GM23248 (cell line): ENCODE measurements at places on chromosomes 7 and 10. TPM values are rescaled to one million over a fixed set of nuclear protein-coding genes. Genes with fewer than 3 reads are reported as not detected.

GRCh38 chr7:103149808-103150180 lies 895 bp upstream of the NAPEPLD start:
- no peak for DNase-seq

GRCh38 chr7:46929359-46929758 lies 652.6 kb downstream of the TNS3 start:
- DNase-seq = no peak

- DNase-seq = no peak
Observed at GRCh38 chr7:33669251-33669670, 236.1 kb upstream of the BMPER start.

GRCh38 chr7:36809086-36809485 lies 84.8 kb upstream of the AOAH start:
- DNase-seq = no peak

GRCh38 chr10:124106241-124106879 lies 13.0 kb upstream of the CHST15 start:
- DNase-seq = peak; percentile 71

- DNase-seq = peak; percentile 72
Observed at GRCh38 chr10:132392811-132393694, 3.9 kb upstream of the PWWP2B start.

- no peak for DNase-seq
Observed at GRCh38 chr7:131000389-131000788, 266.4 kb upstream of the KLF14 start.

DNA sequence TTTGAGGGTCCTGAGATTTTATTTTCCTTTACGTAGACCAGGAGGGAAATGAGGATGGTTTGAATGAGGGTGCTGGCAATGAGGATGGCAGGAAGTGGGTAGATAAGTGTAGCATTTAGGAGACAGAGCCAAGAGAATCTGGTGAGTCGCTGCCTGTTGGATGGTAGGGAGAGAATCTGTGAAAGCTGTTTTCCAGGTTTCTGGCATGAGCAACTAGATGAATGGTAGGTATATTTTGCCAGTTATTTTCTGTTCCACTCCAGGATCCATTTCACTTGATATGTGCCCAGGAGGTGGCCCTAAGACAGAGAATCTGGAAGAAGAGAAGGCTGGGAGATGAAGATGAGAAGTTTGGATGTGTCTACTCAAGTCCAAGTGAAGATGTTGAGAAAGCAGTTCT lies 63.3 kb upstream of the VIPR2 start:
- no peak for DNase-seq

DNA sequence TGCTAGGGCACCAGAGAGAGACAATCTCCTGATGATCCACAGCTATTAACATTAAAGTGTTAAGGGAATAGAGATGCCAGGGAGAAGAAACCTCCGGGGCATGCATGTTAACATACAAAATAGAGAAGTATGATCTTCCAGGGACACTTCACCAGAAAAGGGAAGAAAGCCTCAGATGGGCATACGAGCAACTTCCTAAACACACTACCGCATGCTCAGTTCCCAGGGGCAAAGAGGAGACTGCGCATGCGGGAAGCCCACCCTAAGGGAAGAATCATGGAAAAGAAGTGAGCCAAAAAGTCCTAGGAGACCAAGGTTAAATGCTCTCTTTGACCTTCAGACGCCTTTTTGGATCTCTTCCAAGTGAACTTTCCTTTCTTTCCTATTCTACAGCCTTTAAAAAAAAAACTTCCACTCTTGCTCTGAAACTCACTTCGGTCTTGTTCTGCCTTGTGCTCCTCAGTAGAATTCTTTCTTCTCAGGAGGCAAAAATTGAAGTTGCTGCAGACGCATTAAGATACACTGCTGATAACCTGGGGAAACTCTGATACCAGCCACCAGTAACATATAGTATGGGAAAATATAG lies 1211.3 kb downstream of the REEP3 start:
- no peak for DNase-seq

DNA sequence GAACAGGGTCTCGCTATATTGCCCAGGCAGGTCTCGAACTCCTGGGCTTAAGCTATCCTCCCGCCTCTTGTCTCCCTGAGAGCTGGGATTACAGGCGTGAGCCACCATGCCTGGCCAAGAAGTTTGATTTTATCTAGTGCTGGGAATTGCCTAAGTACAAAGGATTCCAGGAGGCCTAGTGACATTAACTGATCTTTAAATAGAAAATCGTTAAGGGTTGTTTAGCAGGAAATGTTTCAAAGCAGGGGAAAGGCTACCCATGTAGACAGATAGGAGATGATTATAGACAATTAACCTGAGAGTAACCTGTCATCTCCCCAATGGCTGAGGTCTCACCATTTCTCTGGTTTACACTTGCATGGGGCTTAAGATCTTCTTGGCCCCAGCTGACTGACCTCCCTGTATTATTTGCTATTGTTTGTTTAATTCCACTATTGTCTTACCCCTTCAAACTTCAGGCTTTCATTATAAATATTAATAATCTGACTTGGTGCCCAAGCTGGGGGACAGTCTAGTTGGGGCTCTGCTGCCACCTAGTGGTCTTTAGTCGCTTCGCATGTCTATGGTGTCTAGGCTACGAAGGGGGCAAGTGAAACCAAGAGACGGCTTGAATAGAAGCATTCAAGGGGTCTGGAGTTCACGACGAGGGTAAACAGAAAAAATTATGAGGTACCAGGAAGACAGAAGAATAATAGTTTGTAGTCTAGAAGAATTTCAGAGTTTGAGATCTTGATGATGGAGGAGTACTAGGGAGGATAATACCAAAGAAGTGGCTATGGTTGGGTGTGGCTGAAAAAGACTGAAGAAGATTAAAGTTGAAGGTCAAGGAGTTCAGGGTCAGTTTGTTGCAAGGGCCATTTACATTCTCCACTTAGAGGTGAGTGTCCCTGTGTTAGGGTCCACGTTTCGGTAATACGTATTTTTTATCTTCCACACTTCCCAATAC lies 40.4 kb upstream of the BPGM start:
- DNase-seq = peak; percentile 74

DNA sequence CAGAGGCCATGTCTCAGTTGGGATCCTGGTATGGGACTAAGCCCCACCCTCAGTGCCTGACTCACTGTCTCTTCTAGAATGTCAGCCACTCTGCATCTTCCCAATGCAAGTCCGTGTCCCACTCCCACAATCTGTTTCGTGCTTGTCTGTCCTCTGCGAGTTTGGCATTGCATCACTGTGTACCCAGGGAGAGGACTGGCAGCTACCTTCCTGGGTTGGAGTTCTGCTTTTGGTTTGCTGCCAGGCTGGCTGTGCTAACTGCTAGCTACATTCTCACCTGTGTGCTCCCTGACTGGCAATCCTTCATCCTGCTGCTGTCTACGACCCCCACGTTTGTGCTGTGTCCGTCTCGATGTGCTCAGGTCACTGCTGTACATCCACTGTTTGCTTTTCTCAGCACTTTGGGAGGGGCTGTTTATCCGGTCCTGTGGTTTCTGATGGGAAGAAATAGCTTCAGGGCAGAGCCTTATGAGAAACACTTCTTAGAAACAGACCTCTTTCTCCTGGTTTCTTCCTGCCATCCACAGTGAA lies 56.0 kb upstream of the GLI3 start:
- peak; percentile 3 for DNase-seq

DNA sequence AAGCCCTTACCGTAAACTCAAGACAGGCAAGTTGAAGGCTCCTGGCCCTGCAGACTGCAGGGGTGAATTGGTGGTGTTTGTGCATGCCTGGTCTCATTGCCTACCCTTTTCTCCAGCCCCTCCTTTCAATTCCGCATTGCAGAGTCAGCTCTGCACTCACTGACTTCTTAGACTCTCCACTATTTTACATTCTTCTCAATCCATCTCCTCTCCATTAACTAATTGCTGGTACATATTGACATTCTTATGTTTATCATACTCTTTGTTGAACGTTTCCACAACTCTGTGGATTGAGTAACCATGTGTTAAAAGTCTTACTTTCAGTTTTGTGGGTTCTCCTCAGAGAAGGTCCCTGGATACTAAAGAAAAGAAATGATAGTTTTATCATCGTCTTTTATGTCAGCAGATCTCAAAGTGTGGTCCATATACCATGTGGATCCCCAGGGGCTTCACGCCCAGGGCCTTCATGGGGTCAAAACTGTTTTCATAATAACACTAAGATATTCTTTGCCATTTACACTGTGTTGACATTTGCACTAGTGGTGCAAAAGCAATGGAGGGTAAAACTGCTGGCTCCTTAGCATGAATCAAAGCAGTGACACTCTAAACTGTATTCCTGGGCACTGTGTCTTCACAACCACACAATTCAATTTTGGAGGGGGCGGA lies 135.4 kb upstream of the FZD1 start:
- DNase-seq = no peak

- DNase-seq = no peak
Observed at GRCh38 chr10:80585812-80586211, 48.1 kb downstream of the SH2D4B start.

DNA sequence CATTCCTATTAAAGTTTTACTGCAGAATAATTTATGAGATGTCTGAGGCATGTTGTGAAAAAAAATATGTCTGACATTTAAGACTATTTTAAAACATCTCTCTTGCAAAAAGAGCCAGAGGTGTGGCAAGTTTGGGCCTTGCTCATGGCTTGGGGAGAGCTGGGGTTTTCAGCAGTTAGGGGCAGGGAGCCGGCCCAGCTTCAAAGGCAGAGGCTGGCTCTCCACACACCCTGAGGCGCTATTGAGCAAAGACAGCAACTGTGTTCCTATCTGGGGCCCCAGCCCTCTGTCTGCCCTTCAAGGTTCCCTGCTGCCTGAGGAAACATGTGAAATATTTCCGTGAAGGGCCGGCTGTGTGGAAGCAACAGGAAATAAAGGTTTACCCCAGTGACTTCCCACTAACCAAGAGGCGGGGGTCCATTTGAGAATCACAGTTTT lies 94.0 kb downstream of the SORBS1 start:
- peak; percentile 60 for DNase-seq

- DNase-seq = no peak
Observed at GRCh38 chr7:159148430-159149395, 4.0 kb upstream of the VIPR2 start.

The ACTL6B gene
- polyA plus RNA-seq = not detected in 2 replicates

The C10orf53 gene
- not detected in 2 replicates for polyA plus RNA-seq

The TMEM209 gene
- 17.0 and 18.3 TPM in 2 replicates for polyA plus RNA-seq

The MINDY4 gene
- polyA plus RNA-seq = 2.5 and 2.6 TPM in 2 replicates

The BTBD16 gene
- not detected in 2 replicates for polyA plus RNA-seq

The ZNF804B gene
- not detected in 2 replicates for polyA plus RNA-seq

The CREB5 gene
- polyA plus RNA-seq = 15.2 and 19.2 TPM in 2 replicates

The OR2A7 gene
- 0.22 and 0.26 TPM in 2 replicates for polyA plus RNA-seq
